ENCODE measurements at places on chromosomes 5 and 9.

GRCh38 chr5:170388818-170389549 is at the start of gene KCNMB1:
Gene KCNMB1 (minus strand): TSS chr5:170389367. CDS start chr5:170385447, 3,920 bp downstream.
- DNase-seq, result no peak

DNA sequence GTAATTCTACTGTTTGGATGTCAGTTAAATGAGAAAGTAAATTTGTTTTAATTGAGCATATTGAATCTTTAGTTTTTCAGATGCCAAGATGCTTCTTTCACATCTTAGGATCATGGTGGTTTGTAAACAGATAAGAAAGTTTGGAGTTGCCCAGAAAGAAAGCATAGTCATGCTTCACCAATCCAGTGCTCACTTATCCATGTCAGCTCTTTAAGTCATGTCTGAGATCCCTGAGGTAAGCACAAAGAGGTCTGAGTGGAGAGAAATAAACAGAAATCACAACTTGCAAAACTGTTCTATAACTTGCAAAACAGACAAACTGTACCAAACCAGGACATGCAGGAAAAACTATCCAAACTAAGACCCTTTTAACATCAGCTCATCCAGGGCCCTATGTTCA is 87.7 kb downstream of the OSTF1 start:
- no peak for DNase-seq

GRCh38 chr9:78612091-78612490 is 315.2 kb downstream of the PSAT1 start:
- no peak for DNase-seq

GRCh38 chr5:153641183-153641688 is 150.8 kb downstream of the GRIA1 start:
- no peak for DNase-seq

DNA sequence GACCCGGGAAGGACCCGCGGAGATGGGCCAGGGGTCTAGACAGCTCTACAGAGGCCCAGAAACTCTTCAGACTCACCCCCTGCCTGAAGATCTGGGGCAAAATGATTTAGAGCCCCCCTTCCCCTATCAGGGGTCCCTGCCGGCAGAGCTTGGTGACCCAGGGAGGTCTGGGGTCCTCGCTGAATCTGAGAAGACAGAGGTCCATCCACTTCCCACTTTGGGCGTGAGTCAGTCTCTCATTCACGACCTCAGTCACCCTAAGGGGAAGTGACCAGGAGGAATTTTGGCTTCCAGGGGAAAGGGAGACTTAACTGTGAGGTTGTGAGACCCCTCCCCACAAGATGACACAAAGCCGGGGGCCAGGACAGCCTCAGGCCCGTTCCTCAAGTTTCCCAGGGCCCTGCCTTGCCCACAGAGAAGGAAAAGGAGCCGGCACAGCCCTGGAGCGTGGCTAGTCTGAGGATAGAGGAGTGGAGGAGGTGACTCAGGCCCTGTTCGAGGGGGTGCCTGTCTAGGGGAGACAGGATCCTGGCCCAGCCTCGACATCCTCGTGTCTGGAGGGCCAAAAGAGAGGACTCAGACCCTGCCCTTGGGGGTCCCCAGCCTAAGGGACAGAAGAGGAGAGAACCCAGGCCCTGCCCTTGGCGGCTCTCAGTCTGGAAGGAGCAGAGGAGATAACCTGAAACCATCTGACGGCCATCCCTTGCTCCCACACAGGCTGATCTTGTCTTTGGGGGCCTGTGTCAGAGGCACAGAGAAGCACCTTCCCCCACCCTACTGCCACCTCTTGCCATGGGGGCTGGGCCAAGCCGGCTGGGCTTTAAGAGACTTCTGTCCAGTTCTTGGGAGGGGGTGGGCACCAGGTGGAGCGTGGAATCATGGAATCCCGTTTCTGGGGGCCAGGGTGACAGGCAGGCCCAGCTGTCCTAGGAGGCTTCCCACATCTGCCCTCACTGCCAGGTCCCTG is 889 bp downstream of the PDLIM4 start:
- no peak for DNase-seq

GRCh38 chr9:18703151-18703900 is 229.4 kb downstream of the ADAMTSL1 start:
- DNase-seq, result no peak

GRCh38 chr5:149618581-149619248 is 37.4 kb downstream of the ARHGEF37 start:
- DNase-seq, result peak; percentile 3

DNA sequence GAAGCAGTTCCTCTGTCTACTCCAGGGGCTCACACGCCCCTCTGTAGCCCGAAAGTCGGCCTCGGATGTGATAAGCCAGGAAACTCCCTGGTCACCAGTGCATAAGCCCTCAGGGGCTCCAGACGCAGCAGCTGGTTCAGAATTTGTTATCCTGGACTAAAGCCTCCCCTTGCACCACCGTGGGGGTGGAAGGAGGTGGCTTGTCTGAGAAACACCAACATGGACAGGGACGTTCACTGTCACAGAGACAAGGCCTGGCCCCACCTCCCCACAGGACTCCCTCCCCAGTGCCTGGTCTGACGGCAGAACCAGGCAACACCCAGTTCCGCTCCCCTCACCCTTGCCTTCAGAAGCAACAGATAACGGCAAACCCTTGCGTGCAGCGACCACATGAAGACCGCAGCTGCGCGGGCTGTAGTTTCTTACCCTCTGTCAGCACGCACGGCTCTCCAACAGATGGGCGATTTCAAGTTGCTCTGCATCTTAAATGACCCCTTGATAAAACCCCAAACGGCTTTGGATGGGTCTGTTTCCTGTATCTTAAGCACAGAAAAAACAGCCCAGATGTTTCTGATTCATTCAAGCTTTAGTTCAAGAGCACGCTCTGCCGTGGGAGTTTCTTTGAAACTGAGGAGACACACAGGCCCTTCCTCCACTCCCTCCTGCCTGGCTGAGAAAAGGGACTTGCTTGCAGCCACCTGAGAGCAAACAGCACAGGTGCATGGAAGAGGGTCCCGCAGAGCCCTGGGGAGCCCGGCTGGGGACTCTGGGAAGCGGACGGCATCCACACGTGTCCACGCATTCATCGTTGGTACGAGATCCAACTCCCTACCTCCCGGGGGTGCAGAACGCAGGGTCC is 44.7 kb upstream of the NKD2 start:
- no peak for DNase-seq

DNA sequence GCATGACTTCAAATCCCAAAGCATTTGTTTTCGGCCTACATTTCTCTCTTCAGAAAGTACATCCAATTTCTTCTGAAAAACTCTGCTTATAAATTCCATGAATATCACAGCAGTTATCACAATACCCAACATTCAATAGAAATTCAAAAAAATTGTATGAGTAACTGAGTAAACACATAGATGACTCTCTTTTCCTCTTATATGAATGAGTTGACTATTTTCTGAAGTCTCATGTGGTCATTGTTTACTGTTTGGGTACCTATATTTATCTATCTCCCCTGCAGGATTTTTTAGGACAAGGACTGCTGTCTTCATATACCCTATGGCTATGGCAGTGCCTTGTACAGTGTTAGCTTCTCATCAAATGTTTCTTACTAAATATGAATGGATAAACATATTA is 157.1 kb downstream of the HTR1A start:
- no peak for DNase-seq

DNA sequence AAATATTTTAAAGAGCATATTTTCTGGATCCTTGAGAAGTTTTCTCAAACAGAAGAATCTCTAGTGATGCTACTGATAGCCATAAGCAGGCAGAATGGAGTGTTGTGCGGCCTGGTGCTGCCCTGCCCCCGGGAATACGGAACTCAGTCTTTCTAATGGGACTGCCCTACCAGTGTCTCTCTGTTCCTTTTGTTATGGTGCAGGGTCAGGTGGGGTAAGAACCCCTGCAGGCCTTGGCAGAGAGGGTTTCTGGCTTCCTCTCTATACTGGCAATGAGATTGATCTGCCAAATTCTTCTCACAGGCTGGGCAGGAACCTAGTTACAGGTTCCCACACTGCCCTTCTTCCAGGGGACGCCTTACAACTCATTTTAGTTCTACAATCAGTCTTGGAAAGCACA is 2.6 kb downstream of the IL5 start:
- DNase-seq, result no peak

DNA sequence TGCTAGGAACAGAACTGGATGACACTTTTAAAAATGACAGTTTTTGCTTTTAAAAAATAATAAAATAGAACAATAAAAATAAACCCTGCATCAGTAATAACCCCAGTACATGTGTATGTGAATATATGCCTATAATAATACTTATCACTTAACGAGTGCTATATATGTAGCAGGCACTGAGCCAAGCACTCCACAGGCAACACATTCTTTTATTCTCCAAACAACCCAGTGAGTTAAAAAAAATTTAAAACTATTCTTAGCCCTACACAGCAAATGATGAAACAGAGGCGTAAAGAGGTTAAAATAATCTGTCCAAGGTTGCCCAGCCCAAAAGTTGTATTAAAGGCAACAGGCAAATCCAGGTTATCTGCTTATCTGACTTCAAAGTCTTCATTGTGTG is 124.5 kb upstream of the SMIM23 start:
- DNase-seq, result no peak

GRCh38 chr5:17132444-17133083 is 84.9 kb upstream of the BASP1 start:
- DNase-seq, result peak; percentile 16

DNA sequence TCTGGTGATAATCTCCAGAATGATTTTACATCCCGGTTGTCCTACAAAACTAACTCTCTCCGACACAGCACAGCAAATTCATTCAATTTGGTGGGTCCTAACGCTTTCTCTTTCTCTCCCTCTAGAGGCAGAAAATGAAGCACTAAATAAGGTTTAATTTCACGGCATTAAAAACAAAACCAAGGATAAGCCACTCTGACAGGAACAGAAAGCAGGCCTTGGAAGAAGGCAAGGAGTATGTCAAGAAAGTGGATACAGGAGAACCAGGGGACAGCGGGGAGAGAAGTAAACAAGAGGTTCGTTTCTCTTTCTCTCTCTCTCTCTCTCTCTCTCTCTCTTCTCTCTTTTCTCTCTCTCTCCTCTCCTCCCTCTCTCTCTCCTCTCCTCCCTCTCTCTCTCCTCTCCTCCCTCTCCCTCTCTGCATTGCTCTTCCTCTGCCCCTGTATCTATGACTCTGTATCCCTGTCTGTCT is 49.8 kb downstream of the EBF1 start:
- DNase-seq, result no peak

DNA sequence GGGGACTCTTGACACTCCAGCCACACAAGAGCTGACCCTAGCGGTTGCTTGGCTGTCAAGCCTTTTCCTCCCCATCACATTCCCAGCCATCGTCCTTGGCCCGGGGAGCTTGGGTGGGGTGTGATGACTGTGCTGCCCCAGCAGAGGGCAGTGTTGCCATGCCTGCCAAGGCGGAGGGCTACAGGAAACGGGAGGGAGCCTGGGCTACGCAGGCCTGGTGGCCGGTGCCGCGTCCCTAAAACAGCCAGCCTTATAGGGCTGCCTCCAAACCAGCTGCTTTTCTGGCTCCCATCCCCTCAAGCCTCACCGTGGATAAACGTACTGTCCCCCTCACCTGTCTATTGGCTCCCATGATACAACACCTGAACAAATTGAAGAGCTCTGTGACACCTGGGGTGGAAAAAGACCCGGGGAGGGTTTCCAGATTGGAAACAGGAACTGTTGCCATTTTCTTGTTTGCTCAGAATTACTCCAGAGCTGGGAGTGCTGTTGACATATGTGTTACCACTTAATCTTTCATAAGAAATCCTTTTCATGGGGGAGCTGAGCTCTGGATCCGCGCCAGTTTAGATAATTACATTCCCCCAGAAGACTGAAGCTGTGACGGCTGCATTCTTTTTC is 72.8 kb upstream of the ASTN2 start:
- DNase-seq, result peak; percentile 73

- DNase-seq, result peak; percentile 78
These were observed 240.9 kb upstream of the TBCA start for GRCh38 chr5:78016863-78017529.

GRCh38 chr9:32915802-32916201 is 85.6 kb downstream of the APTX start:
- DNase-seq, result no peak

- no peak for DNase-seq
These were observed 1.7 kb upstream of the KLHL3 start for GRCh38 chr5:137737349-137738131.

GRCh38 chr9:90189306-90189705 is 453.3 kb downstream of the DIRAS2 start:
- DNase-seq, result no peak

- DNase-seq, result no peak
These were observed 18.4 kb downstream of the POU5F2 start for GRCh38 chr5:93723005-93723404.

DNA sequence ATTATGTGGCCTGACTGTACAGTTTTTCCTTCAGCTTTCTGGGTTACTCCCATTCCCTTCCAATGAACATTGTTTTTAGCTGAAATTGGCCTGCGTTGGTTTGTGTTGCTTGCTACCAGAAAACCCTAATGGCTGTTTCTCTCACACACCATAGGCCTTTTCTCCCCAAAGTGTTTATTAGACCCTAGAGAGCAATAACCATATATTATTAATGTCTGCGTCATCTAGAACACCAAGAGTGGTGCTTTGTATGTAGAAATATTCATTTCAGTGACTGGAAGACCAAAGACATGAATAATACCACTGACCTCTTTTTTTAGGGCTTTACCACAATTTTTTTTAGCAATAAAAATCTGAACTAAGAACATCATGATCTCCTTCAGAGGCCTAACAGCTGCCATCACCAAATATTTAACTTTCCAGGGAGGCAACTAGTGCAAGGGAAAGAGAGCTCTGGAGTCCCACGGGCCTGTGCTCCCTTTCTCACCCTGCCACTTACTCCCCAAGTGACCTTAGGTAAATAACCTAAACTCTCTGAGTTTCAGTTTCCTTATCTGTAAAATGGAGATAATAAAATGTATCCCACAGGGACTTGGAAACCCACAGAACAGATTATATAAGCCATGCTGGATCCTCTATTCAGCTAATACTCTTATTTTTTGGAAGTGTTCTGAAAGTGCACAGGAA is 201.9 kb upstream of the ISL1 start:
- no peak for DNase-seq

DNA sequence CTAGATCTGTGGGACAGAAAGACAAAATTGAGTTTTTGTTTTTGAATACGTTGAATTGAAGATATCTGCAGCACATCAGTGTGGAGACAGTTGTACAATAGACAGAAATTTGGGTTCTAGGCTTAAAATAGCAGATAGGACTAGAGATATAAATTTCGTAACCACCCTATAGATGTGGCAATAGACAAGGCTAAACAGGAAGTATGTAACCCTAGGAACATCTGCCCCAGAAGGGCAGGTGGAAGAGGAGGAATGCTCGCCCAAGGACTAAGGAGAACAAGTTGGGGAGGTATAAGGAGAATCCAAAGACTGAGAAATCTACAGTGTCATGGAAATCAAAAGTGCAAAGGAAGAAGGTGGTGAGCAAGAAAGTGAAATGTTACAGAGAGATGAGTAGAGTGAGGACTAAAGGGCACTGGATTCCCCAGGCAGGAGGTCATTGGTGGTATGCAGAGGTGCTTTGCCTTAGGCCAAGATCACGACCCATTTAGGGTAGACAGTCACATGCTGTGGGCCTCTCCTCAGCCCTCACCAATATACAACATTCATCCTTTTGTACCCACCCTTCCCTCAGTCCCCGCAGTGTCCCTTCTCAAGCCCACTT is 109.1 kb upstream of the ELL2 start:
- no peak for DNase-seq
